ENCODE measurements at places on chromosomes 4 and X.

DNA sequence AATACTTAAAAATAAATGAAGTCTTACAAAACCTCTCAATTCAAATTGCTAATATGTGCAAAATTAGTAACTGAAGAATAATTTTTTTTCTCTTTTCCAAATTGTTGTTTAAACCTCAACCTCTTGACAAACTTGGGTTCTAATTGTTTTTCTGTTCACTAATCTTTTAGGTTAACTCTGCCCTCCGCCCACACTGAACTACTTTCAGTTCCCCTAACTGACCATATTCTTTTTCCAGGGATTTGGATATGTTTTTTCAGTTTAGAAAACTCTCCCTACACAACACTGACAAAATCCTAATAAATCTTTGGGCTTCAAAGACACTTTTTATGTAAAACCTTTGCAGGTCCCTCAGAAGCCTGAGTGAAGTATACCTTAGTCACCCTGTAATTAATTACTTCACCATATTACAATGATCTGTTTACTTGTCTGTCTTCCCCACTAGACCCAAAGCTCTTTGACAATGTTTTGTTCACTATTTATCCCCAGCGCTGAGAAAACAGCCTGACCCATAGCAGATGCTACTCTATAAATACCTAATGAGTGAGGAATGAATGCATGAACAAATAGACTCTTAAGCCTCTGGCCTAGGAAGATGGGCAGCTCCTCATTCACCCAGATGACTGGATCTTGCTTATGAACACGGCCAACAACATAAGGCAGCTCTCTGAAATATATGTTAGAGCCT lies 134.9 kb downstream of the MAML3 start:
- DNase-seq, result no peak

- DNase-seq, result no peak
Observed at GRCh38 chr4:2512396-2513135, 23.9 kb upstream of the FAM193A start.

DNA sequence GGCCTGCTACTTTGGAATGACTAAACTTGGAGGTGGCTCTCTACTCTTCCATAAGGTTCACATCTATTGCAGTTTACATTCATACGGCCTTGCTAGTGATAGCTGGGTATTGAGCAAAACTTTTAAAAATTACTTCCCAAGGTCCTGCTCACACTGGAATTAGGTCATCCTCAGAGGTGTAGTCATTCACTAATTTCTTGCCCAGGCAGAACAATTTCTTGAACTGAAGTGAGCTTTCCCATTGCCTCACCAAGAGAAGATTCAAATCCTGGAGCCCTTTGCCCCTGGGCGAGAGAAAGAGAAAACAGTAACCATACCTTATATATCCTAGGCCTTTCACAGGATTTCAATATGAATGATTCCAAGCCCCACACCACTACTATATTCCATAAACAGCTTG lies 109.2 kb downstream of the GUCY2F start:
- no peak for DNase-seq

- DNase-seq, result no peak
Observed at GRCh38 chrX:16920075-16920474, 26.4 kb upstream of the REPS2 start.

- DNase-seq, result no peak
Observed at GRCh38 chr4:82561786-82562563, at the start of gene TMEM150C. Gene TMEM150C, minus strand, starts transcription at chr4:82561988. Its CDS starts 57,331 bp downstream, at chr4:82504657.

DNA sequence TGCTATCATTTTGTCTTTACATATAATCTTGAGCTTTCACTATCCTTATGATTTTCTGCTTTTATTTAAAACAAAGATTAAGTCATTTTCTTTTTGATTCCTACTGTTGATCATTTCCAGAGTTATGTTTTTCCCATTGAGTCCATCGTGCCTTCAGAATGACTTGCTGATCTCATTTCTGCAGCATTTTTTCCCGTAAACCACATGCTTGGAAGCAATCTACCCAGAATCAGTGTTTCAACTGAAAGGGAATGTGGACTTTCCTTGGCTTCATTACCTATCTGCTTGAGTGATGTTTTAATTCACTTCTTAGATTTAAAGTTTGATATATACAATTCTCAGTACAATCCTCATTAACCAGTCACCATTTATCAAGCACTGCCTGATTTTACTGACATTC lies 192.4 kb upstream of the FSTL5 start:
- no peak for DNase-seq

- no peak for DNase-seq
Observed at GRCh38 chr4:7721984-7722551, 217.6 kb downstream of the AFAP1 start.

- no peak for DNase-seq
Observed at GRCh38 chr4:183783991-183784553, 121.0 kb upstream of the STOX2 start.

DNA sequence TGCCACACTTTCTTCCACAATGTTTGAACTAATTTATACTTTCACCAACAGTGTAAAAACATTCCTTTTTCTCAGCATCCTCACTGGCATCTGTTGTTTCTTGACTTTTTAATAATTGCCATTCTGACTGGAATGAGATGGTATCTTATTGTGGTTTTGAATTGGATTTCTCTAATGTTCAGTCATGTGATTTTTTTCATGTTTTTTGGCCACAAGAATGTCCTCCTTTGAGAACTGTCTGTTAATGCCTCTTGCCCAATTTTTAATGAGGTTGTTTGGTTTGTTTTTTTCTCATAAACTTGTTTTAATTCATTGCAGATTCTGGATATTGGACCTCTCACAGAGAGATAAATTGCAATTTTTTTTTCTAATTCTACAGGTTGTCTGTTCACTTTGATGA lies 1195.2 kb downstream of the TECRL start:
- no peak for DNase-seq

DNA sequence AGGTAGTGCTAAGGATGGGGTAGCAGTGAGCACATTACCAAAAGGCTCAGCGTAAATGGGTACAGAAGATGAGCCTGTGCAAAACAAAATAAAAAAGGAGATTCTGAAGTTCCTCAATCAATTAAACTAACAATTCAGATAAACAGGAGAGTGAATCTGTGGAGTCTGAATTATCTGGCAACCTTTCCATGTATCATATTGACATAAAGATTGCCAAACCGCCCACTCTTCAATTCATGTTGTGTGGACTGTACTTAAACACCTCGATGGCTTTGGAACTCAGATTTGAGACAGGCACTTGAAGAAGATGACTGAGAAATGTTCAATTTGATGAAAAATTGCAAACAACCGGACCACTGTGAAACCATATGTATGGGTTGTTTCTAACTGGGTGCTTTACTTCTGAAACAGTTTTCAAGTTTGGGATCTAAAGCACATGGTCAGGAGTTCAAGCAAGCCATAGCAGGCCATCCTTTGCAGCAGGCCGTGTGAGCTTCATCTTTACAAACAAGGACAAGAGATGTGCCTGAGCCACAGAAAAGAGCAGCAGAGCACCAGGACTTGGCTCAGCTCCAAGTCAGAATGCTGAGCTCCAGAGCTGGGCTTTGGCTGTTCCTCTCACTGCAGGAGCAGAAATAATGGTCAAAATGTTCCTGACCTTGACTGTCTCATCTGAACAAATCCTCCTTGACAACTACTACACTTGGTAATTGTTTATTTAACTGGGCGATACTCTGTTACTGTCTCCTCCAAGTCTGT lies 108.1 kb downstream of the MGST2 start:
- no peak for DNase-seq

All from cortex of kidney (tissue), 1 donor.